Stimulated activated CD4-positive, alpha-beta T cell treated with anti-CD3 and anti-CD28 coated beads, TNF-alpha, amount 100 ng/mL, for 4 hours (primary cell): ENCODE measurements at places on chromosomes 5 and 9.

- no peak for DNase-seq
Observed at GRCh38 chr5:164394686-164395194, 889.3 kb downstream of the MAT2B start.

- no peak for DNase-seq
Observed at GRCh38 chr5:33241802-33242201, 199.0 kb upstream of the TARS1 start.

DNA sequence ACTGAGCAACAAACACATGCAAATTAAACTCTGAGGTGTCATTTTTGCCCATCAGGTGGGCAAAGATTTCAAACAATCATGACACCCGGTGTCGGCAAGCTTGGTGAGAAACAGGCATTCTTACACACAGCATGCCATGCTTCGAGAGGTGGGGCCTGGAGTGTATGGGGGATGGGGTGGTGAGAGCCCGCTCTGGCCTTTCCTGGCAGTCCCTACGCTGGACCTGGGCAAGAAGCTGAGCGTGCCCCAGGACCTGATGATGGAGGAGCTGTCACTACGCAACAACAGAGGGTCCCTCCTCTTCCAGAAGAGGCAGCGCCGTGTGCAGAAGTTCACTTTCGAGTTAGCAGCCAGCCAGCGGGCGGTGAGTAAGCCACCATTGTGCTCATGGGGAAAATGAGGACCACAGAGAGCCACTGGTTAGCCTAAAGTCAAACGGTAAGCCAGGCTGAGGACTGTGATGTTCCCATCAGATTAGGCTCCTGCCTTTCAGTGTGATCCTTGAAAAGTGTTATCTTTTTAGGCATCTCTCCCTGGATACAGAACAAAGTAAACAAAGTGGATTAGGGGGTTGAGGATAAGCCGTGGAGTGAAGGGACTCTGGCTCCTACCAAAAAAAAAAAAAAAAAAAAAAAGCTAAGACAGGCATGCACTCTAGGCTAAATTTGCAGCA, 9.4 kb downstream of the MYOZ3 start:
- DNase-seq, result no peak

GRCh38 chr5:149267241-149267973, 4.3 kb upstream of the AFAP1L1 start:
- no peak for DNase-seq

DNA sequence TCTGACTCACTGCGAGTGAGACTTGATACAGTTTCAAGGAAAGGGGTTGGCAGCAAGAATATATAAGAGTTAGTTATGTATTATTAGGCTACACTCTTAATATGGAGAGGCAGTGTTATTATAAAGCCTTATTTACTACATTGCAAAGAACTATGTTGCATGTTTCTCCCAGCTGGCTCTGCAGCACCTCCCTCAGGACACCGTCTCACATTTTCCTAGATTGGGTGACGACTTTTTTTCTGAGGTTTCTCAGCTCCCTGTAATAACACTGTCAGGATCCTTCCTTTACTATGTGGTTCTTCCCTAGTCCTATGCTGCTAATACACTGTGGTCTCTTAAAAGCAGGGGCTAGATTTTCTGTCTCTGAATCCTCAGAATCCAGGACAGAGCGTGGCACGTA, 153.7 kb downstream of the INSYN2B start:
- DNase-seq, result no peak

GRCh38 chr9:36078051-36078450, 41.3 kb downstream of the RECK start:
- DNase-seq, result no peak

DNA sequence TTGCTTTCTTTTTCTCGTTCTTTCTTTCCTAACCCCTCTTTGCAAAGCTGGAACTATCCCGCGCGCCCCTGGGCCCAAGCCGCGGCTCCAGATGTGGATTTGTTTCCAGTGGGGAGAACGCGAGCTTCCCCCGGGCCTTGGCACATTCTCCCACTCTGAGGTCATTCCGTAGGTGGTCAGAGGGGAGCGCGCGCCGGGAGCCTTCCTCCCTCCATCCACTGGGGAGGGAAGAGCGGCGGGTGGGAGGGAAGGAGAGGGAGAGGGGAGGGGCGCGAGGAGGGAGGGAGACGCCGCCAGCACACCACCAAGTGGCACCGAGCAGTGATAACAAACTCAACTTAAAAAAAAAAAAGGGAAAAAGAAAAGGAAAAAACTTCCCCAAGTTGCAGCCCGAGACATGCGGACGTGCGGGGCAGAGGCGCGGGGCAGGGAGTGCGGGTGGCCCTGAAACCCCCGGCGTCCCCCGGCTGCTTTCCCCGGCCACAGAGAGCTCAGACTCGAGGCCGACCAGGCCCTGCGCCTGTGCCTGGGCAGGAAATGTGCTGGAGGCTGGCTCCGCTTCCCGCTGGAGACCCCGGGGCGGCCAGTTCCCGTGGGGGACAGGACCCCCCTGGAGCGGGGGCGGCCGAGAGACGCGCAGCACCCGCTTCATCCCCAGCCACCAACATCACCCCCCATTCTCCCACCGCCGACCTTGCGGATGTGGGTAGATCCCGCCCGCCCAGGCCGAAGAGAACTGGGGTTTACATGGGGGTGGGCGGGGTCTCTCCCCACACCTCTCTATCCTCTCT, 3.1 kb downstream of the IER5L start:
- DNase-seq, result no peak

DNA sequence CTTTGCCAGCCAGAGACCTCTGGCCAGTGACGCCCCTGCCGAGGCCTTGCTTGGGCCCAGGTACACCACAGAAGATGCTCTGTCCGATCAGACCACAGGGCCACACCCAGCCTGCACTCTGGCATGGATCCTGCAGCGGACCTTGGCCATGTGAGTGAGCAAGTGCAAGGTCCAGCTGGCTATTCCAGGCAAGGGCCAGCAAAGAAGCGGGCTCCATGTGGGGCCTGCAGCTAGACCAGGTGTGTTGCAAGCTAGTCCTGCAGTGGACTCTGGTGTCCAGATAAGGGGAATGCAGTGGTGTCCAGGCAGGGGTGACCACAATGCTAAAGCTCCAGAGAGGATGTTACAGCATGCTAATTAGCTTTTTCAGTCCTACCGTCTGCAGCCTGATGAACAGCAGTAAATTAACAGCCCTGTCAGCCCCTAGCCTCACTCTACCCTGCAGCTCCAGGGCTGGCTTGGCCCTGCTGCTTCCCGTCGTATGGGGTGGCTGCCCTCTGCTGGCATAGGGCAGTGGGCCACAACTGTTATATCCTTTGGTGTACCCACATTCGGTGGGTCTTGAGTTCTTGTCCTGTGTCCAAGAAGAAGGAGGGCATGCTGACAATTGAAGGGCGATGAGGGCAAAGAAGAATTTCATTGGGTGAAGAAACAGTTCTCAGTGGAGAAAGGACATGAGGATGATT, 284.5 kb upstream of the POU5F2 start:
- no peak for DNase-seq

GRCh38 chr9:129052592-129052991, 16.2 kb downstream of the MIGA2 start:
- no peak for DNase-seq

DNA sequence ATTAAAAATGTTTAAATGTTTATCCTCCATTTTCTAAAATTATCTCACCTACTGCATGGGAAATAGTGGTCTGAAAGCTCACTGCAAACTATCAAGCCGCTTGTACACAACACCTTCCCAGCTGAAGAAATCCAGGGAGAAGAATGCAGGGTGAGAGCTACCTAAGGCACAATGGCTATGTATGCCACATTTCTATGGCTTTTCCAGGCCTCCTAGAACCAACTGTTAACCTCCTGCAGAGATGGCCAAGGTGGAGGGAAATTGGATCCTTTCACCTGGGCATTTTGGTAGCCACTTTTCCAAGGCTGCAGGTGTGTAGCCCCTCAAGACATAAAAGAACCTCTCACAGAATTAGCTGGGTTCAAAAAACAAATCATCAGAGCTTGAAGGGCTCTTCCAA, 286.4 kb downstream of the EBF1 start:
- no peak for DNase-seq

DNA sequence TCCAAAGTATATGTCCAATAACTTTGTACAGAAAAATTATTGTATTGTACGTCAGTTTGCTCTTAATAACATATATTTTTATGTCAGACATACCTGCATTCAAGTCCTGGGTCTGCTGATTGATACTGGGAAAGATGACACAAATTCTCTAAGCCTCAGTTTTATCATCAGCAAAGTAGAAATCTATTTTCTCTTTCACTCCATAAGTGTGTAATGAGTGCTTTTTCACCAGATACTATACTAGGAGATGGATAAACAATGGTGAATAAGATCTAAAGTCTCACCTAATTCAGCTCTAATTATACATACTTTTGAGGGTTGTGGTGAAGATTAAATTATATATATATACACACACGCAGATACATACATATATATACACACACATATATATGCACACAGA, 12.3 kb downstream of the PPP2R2B start:
- DNase-seq, result no peak

DNA sequence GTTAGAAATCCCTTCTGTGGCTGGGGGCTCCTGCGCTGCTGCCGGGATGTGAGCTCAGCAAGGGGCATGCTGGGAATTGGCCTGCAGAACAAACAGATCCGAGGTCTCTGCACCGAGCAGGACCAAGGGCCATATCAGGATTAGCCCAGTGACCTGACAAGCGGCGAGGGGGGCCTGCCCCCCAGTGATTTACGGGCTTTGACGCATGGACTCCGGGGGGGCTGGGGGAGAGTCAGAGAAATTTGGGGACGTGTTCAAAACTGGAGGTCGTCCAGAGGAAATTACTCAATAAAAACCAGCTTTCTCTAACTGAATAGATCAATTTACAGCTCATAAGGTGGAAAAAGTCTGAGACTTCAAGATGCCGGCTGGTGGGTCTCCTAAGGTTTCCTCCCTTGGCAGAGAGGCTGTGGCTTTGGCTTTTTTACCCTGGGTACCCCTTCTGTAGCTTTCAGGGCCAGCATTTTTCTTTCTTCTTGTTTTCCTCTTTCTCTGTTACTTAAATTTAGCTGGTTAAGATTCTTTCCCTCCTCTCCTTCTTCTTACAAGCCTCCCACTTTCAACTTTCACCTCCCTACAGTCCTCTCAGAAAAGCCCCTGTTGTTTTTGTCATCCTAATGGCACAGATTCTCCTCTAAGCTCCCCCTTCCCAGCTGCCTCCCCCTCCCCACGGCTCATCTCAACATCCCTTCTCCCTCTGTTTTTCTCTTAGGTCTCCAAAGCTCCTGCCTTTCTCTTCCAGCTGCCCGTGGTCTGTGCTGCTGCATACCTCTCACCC, 551.0 kb downstream of the CCDC171 start:
- no peak for DNase-seq

DNA sequence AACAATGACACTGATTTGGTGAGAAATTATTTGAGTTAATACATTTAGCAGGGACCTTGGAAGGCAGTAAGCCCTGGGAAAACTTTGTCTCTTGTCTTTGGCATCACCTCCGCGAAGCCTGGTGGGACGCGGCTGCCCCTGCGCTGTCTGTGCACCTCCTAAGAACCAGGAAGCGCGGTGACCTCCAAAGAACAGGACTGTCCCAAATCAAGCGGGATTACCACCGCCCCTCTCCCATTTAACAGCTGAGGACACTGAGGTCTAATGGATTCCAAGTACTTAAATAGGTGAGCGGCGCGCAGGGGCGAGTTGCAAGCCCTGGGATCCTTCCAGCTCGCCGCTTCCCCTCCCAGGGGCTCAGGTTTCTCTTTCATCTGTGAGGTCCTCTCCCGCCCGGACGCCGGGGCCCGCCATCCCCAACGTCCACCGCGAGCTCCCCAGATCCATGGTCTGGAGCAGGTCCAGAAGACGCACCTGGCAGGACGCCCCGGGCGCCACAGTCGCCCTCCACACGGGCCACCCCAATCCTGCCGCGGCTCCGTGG, 432 bp downstream of the STARD4 start:
- DNase-seq, result no peak

DNA sequence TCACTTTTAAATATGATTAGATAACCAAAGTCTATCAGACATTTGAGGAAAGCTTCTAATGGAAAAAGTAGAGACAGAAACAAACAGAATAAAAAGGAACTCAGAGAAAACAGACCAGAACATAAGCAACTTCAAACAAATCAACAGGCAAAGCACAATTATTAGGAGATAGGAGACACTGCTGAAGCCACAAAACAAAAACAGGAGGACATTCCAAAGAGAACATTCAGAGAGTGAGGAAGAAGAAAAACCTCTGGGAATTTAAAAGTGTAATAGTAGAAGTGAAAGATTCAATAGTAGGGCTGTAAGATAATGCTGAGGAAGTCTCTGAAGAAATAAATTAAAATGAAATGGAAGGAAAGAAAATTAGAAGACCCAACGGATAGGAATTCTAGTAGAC, 83.2 kb upstream of the TBCA start:
- no peak for DNase-seq

- DNase-seq, result no peak
Observed at GRCh38 chr5:107676702-107677101, 6.0 kb upstream of the EFNA5 start.

DNA sequence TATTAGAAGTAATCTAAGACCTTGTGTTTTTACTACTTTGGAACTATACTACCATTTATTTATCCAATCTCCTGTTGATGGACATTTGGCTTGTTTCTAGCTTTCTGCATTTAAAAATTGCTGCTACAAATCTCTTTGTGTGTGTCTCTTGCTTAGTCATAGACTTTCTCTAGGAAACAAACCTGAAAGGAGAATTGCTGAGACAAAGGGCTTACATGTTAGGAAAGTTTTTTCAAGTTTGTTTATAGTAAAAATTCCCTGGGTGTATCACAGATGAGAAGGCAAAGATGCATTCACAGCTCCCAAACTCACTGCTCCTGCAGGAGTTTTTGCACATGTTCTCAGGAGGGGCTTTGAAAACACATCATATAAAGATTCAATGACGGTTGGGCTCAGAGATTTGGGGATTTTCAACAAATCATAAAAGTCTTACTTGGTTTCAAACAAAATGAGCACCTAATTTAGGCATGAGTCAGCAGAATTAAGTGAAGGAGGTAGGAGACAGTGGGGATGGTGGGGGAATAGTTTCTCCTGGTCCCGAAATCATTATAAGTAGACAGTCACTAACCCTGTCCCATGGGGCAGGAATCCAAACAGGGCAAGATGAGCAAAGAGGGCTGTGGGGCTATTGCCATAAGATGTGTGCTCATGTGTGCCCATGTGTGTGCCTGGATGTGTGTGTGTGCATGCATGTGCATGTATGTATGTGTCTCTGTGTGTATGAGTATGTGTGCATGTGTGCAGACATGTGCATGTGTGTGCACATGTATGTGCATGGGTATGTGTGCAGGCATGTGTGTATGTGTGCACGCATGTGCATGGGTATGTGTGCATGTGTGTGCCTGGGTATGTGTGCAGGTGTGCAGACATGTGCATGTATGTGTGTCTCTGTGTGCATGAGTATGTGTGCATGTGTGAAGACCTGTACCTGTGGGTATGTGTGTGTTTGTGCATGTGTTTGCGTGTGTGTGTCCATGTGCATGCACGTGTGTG, 43.4 kb upstream of the S1PR3 start:
- no peak for DNase-seq

- no peak for DNase-seq
Observed at GRCh38 chr5:124453221-124454051, 293.0 kb downstream of the ZNF608 start.
